ENCODE measurements at places on chromosomes 2 and 18.

DNA sequence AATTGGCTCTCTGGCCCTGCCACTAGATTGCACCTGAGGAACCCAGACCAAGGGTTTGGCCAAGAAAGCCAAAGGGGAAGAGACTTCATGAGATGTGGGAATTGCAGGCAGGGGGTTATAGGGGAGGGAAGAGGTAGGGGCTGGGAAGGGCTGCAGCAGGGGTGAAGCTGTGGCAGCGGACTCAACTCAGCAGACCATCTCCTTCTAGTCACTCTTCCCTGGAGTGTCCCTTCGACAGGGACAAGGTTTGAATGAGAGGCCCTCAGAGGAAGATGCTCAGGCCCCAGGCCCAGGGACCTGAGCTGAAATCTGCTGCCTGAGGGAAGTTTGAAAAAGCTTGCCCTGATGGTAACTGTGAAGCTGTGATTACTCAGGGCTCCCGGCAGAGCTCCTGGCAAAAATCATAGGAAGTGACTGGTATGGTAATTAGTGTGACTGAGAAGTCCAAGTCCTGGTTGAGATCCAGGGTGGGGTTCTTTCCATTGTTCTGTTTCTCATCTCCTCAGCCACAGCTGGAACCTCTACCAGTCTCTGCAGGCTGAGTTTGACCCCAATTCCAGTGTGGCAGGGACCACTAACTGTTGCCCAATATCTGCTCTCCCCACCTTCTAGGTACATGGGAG lies 300.9 kb downstream of the CYP26B1 start:
- no peak for DNase-seq

GRCh38 chr2:15711126-15711860 lies 119.6 kb downstream of the DDX1 start:
- no peak for DNase-seq

DNA sequence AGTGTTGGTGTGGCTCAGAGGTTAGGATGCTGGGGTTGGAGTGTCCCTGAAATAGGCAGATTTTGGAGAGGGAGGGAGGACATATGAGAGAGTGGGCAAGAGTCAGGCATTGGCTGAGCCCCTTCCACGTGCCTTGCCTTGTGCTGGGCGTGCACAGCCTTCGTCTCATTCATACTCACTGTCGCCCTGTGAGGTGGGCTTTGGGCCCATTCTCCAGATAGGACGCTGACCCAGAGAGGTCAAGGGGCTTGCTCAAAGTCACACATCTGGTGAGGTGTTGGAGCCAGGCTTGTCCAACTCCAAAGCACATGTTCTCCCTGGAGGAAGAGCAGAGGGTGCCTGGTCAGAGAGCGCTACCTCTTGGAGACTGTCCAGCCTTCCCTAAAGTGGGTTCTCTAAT lies 166.8 kb downstream of the DYSF start:
- no peak for DNase-seq

DNA sequence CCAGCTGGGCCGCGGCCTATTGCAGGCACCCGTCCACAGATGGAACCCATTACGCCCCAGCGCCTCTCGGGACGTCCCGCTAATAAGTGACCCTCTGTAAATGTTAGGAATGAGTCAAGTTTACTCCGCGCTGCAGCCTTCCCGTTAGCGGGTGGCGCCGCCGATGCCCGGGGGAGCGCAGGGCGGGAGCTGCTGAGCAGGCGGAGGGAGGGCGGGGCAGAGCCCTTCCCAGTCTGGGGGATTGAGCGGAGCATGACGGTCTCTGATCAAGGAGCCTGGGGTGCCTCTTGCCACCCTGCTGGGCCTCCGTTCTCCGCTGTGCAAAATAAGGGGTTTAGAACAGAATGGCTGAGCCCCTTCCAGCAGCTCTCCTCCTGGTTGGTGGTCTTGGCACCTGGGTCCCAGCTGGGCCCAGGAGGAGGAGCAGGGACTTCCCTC lies 10.5 kb downstream of the CROCC2 start:
- DNase-seq: no peak

- no peak for DNase-seq
Measured at GRCh38 chr2:231640241-231640640, 47.6 kb downstream of the TEX44 start.

DNA sequence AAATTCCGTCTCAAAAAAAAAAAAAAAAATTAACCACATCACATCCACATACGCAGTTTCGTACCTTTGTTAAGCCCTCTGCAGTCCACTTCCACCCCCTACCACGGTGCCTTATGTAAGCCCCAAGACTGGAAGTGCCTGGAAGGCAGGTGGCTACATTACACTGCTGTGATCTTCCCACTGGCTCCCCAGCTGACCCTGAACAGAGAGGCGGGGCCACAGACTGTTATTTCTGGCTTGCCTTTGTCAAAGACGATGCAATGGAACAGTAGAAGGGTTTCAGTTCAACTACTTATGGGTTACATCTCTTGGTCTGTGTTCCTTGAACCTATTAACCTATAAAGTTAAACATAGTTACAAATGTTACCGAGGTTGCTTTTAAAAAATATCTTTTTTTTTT lies 15.7 kb upstream of the COX7A2L start:
- no peak for DNase-seq

GRCh38 chr18:36107477-36107876 lies 21.7 kb downstream of the SLC39A6 start:
- no peak for DNase-seq

- no peak for DNase-seq
Measured at GRCh38 chr2:3198119-3198518, 179.5 kb downstream of the EIPR1 start.

- no peak for DNase-seq
Measured at GRCh38 chr2:71789556-71790204, 336.3 kb downstream of the DYSF start.

- no peak for DNase-seq
Measured at GRCh38 chr18:59454909-59455727, 96.1 kb upstream of the LMAN1 start.

DNA sequence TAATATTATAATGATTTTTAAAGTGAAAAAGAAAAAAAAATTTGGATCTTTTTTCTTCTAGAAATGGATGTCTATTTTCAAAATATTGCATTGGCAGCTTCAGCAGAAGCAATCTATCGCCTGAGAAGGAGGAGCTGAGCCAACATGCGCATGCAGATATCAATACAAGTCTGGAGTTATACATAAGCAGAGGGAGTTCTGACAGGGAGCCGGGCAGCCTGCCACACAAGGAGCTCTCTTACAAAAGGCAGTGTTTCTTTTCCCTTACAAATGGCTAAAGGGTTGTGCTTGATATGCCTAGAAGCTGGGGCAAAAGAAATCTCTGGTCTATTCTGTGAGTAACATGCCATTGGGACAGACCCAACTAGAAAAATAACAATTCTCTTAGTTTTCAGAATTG lies 291.9 kb upstream of the TRIB2 start:
- no peak for DNase-seq

DNA sequence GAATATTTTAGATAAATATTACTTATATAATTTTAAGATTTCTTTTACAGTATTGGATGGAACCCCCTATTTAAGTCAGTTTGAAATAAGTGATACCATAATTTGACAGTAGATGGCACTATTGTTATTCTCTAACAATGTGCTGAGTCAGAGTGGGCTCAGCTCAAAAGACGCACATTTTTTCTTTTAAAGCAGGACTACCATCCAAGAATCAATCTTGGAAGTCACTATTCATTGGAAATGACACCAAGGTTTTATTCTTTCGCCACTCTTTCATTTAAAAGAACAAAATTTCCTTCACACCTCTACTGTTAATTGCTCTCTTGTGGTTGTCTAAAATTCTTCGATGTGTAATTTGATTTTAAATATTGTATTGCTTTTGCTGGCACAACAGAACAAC lies 32.6 kb upstream of the SPAG16 start:
- no peak for DNase-seq

DNA sequence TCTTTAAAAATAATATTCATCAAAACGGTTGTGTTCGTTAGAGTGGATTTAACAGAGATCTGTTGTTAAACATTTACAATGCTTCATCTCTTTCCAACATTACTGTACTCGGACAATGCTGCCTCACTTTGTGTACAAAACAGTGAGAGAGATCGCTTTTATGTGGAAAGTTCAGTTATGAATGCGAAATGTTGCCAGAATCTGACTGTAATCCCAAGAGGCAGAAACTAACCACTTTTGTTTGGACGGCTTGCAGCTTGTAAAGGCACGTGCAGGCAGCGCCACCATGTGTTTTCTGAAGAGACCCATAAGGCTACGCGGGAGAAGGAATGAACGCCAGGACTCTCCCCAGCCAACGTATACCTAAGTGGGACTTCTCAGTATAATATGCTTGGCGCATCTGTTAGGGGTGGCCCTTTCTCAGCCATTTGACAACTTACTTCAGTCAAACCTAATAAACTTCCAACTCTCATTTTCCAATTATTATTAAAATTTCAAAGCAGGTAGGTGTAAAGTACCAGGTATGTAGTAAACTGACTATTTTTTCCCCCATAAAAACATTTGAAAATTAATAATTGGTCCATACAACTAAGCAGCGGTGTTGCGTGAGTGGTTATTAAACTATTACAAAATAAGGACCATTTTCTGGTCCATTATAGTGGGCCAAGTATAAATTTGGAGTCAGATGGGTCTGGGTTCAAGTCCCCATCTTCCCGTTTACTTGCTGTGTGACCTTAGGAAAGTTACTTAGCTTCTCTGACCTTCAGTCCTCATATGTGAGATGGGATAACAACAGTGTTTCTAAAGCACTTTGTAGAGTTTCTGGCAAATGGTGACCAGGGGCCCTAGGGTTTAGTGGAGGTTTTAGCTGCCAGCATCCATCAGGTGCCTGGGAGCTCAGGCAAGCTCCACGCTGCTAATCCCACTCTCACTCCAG lies 5.6 kb upstream of the NAPG start:
- peak; percentile 40 for DNase-seq
